ENCODE measurements at places on chromosomes 11 and 22. TPM values are rescaled to one million over a fixed set of nuclear protein-coding genes. Genes with fewer than 3 reads are reported as not detected.

DNA sequence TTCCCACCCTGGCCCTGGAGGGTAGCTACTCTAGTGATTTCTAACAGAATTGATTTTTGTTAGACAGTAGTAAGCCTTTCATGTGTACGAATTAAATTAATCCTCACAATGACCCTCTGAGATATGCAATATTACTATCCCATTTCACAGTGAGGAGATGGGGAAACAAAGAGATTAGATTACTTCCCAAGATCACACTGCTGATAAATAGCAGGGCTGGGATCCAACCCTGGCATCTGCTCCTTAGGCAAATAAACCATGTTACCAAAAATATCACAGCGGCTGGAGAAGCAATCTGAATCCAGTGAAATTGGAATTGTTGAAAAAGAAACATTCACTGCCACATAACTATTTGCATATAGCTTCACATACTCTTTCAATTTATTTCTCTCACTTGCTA is 12.8 kb upstream of the CAVIN3 start:
- no peak for DNase-seq

The BDNF gene
- 3.1 TPM for total RNA-seq

The FAM181B gene
- 0.19 TPM for total RNA-seq

DNA sequence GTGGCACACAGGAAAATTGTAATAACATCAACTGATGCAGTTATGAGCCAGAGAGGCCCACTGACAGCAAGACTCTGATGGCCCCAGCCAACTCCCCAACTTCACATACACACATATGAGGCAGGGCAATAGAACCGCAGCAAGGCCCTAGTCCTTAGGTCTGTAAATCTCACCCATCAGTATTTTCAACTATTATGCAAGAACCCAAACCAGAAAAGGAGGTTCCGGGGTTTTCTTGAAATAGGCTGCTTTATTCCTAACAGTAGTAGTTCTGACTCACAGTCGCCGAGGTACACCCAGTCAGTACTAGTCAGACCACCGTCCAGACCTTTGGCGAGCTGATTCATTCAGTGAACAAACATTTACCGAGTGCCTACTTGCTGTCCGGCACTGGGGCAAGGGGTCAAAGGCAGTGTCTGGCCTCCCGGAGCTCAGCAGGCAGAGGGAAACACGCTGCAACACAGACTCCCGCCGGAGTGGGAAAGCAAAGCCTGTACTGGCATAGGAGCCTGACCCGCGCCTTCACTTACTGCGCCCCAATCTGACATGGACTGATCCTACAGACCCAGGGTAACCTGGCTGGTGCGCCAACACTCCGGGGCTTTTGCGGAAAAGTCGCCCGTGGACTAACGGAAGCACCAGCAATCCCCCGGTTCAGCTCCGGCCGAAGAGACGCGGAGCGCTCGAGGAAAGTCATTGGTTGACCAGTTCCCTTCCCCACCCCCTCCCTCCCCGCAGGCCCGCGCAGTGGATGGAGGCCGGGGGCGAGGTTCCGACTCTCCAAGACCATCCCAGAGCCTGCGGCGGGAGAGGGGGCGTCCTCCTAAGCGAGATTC is 1.3 kb downstream of the PLEKHA7 start:
- peak; percentile 55 for DNase-seq

DNA sequence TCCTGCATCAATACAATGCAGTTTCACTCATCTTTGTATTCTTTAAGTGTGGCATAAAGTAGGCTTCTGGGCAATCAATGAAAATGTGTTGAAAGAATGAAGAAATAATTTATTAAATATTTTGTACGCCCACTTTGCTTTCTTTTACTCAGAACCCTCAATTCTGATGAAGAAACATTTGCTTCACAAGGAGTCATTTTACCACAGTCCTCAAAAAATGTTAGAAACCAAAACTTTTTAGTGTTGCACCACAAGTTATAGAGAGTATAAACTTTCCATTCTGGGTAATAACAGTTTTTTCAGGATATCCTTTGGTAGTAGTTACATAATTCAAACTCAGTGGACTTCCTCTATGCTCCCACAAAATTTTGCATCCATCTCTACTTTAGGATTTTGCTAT is 360.5 kb downstream of the DLG2 start:
- DNase-seq, result no peak

- DNase-seq, result no peak
Observed at GRCh38 chr22:49268924-49269323, 558.7 kb downstream of the BRD1 start.

- DNase-seq, result peak; percentile 69
Observed at GRCh38 chr22:39236321-39237317, 8.2 kb downstream of the PDGFB start.

DNA sequence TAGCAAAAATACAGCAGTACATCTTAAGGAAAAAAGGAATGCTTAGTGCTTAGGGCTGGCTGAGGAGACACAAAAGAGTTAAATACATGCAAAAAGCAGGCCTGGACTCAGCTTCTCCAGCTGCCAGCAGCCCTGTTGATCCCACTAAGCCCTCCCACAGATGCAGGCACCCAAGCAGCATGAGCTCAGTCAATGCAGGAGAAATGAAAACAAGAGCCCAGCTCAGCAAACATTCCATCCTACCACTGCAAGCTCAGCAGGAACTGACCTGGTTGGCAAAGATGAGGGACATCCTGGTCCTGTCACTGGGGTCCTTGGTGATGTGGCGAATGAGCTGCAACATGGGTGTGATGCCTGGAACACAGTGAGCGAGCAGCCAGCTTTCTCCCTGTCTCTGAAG is 5.8 kb downstream of the CYB5R2 start:
- no peak for DNase-seq

DNA sequence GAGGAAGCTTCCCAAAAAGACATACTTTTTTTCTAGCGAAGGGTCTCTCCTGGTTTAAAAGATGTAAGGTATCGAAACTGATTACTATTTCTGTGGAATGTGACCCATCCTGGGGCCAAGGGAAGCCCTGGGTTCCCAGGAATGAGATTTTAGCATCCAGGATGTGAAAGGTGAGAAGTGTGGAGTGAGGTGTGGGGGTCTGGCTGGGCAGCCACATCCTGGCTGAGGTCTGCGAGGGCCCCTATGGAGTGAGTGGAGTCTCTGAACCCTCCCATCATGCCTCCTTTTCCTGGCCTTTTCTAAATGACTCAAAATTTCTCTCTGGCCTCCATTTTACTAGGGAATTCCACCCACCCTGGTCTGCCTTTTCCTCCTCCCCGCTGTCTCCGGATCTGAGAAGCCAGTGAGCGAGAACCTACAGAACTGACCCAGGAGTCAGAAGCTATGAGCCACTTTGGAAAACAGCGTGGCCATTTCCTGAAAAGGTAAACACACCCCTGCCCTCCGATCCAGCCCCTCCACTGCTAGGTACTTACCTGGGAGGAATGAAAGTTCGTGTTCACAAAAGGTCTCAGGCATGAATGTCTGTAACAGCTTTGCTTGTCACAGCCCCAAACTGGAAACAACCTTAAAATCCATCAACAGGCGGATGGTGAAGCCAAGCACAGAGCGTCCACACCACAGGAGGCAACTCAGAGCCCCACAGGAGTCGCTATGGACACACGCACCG is 27.7 kb upstream of the SHANK2 start:
- DNase-seq, result no peak

DNA sequence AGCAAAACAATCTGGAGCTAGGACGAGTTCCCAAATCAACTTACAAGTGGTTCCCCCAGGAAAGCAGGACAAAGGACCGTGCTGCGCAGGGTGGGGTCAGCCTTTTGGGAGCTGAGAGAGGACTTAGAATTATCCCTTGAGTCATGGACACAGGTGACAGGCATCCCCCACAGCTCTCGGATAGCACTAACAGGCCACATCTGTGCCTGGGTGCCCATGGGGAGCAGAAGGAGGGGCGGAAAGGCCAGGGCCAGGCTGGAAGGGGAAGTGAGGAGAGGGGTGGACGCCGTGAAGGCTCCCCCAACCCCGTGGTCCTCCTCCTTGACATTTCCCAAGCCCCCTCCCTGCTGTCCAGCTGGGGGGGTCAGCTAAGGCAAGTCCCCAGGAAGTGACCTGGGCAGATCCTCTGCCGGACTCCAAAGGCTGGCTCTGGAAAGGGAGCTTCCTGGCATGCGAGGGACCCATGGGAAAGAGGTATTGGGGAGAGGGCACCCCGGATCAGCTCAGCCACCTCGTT is 31.6 kb upstream of the A4GALT start:
- no peak for DNase-seq

DNA sequence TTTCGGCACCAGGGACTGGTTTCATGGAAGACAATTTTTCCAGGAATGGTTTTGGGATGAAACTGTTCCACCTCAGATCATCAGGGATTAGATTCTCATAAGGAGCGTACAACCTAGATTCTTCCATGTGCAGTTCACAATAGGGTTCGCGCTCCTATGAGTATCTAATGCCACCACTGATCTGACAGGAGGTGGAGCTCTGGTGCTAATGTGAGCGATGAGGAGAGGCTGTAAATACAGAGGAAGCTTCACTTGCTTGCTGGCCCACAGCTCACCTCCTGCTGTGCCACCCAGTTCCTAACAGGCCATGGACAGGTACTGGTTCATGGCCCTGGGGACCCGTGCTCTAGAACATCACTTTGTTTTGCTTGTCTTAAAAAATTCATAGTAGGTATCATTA is 41.8 kb upstream of the AMPD3 start:
- DNase-seq, result no peak

The ADORA2A gene
- total RNA-seq, result 3.6 TPM

- DNase-seq, result no peak
Observed at GRCh38 chr22:50186181-50186714, 535 bp downstream of the TRABD start.

DNA sequence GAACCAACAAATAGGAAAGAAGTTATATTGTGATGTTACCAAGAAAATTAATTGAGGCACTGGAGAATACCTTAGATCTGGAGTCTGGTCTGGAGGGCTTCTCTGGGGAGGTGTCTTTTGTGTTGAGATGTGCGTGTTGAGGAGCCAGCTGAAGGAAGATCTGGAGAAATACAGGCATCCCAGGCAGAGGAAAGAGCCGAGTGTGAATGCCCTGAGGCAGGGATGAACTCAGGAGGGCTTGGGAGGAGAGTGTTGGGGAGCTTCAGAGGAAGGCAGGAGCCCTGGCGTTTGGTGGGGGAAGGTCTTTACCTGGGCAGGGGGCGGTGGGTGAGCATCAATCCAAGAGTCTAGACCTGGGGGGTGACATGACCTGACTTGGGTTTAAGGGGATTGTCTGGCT is 13.1 kb downstream of the SYNGR1 start:
- DNase-seq, result no peak

- no peak for DNase-seq
Observed at GRCh38 chr11:2194877-2195755, 23.5 kb upstream of the TH start.

- DNase-seq, result no peak
Observed at GRCh38 chr11:121366038-121366437, 73.5 kb downstream of the SC5D start.

The OR4A47 gene
- total RNA-seq, result not detected

DNA sequence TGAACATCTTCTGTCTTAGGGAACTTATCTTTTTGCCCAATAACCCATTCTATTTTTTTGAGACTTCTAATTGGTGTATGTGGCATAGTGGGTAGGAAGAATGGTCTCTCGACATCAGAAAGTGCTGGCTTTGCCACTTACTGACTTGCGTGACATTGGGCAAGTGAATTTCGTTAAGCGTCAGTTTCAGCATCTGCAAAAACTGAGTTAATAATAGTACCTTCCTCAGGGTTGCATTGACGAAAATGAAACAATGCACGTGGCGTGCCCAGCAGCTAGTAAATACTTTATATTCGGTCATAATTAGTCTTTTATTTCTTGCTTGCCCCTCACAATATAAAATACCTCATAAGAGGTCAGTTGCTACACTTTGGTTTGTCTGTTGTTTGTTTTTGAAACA is 12.5 kb upstream of the GRIK4 start:
- no peak for DNase-seq

GRCh38 chr22:20247010-20247505 is 21.1 kb downstream of the RTN4R start:
- DNase-seq, result no peak

DNA sequence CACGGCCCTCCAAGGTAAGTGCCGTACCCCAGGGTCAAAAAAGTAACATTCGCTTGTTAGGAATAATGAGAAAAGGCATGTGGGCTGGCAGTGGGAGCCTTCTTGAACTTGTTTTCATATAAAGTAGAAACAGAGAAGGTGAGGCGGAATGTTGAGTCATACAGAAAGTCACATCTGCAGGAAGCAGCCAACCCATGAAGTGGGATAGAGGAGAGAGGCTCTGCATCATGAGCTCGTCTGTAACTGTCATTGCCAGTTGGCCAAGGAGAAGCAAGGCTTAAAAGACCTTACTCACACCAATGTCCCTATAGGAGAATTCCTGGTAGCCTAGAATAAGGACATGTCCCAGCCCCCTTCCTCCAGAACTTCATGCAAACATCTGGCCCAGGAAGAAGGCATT is 253.3 kb downstream of the BUD13 start:
- DNase-seq, result no peak

DNA sequence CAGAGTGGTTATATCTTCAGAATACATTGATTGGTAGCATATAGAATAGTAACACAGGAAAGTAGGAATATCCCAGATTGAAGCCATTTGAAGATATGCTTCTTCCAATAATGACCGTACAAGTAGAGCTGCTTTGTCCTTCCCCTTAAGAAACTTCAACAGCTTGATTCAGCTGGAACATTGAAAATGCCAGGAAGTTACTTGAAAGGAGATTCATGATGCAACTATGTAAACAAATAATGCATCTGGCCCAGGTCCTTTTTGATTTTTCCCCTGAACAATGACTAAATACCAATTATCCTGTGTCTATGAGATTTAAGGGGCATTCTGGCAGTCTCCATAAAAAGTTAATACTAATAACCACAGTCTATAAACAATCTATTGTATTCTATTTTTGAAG is 3.0 kb downstream of the DKK3 start:
- no peak for DNase-seq

- DNase-seq, result no peak
Observed at GRCh38 chr11:45147891-45148675, 1.6 kb downstream of the PRDM11 start.

GRCh38 chr22:49934160-49934890 is 15.9 kb downstream of the CRELD2 start:
- DNase-seq, result peak; percentile 76

- DNase-seq, result no peak
Observed at GRCh38 chr11:61609000-61609979, 28.4 kb upstream of the SYT7 start.

- no peak for DNase-seq
Observed at GRCh38 chr11:70146895-70147520, 56.1 kb upstream of the FADD start.

- no peak for DNase-seq
Observed at GRCh38 chr11:83008581-83008923, 63.1 kb downstream of the RAB30 start.

DNA sequence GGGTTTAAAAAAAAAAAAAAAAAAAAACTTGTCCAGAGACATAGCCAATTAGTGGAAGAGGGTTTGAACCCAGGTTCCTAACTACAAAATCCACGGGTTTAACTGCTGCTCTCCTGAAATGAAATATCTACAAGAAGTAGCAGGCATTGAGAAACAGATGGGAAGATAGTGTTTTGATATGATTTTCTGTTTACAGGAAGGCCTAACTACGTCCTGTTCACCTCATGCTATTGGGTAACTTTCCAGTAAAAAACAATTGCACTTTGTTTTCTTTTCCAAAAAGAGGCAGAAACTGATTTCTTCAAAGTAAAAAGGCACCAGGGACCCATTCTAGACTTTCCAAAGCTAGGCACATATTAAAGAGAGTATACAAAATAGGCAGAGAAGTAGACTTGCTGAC is 5.9 kb upstream of the C11orf91 start:
- DNase-seq, result no peak
